Heart right ventricle (tissue), 16 donors: ENCODE measurements at places on chromosomes 5 and 9. TPM values are rescaled to one million over a fixed set of nuclear protein-coding genes. Genes with fewer than 3 reads are reported as not detected.

DNA sequence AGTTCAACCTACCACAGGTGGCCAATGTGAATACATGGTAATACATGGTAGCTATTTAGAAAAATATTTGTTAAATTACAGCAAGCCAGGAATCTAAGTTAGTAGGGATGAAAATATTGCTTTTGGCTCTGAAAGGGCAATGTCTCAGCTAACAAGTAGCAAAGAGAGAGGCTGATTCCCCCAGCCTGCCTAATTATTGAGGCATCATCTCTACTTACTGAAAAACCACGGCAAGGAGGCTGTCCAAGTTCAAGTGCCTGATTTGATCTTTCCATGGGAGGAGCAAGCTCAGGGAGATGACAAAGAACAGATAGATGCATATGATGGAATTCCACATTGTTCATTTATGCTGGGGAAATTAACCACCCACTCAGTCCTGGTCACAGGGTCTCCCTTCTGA is 28.7 kb upstream of the UBTD2 start:
- DNase-seq, result no peak

DNA sequence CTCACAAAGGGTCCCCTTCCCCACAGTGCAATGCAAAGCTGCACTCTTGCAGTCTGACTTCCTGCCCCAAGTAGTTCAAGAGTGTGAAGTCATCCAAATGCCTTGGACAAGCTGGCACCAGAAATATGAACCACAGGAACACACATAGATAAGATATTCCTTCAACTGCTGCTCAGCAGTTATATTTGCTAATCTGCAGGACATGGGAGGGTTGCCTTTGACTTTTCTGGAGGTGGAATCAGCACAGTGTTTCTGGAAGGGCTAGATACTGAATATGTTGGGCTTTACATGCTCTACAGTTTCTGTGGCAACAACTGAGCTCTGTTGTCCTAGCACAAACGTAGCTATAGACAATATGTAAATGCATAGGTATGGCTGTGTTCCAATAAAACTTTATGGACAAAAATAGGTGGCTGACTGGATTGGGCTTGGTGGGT is 96.7 kb upstream of the PCA3 start:
- DNase-seq, result no peak

- DNase-seq, result no peak
Observed at GRCh38 chr5:113181409-113181808, 204.8 kb downstream of the DCP2 start.

The EPB41L4B gene
- total RNA-seq, result 7.5 TPM

The RGP1 gene
- 35.7 TPM for total RNA-seq

The MAML1 gene
- 12.5 TPM for total RNA-seq
